ENCODE measurements at places on chromosomes 13 and 19.

GRCh38 chr13:104288496-104288895, 1222.3 kb upstream of the SLC10A2 start:
- no peak for DNase-seq

DNA sequence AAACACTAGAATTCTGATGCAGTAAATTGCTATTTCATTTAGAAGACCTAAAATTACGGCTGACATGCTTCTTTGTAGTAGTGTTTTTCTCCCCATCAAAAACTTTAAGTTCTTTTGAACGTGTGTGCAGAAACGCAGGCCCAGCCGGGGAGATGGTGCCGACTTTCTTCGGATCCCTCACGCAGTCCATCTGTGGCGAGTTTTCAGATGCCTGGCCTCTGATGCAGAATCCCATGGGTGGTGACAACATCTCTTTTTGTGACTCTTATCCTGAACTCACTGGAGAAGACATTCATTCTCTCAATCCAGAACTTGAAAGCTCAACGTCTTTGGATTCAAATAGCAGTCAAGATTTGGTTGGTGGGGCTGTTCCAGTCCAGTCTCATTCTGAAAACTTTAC, 98.3 kb downstream of the TNFRSF19 start:
- no peak for DNase-seq

DNA sequence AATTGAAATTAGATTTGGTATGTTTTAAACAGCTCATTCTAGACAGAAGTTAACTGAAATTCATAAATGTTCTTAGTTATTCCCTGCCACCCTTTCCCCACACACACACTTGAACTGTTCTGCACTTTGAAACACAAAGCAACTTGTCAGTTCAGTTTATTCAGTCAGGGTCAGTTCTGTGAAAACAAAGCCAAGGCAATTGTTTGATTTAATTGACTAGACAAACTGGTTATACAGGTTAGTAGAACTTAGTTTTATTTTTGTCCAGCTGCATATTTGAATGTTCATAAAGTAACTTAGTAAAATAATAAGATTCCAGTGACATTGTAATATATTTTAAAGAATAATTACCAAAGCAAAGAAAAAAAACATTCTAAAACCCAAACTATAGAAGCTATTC, 98.3 kb upstream of the KLF5 start:
- DNase-seq = no peak

DNA sequence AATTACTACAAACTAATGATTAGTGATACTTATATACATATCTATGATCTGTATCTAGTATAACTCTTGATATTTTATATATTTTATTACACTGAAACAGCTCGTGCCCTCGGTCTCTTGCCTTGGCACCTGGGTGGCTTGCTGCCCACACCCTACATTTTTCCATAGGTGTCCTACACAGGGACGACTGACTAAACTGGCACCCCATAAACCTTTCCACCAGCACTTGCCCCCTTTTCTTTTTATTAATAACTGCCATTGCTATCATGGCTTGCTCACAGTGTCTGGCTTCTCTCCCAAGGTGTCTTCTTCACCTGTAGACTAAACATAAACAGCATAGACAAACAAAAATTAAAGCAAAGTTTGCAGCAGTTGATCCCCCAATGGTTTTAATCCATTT, 30.4 kb downstream of the CLEC4M start:
- no peak for DNase-seq

DNA sequence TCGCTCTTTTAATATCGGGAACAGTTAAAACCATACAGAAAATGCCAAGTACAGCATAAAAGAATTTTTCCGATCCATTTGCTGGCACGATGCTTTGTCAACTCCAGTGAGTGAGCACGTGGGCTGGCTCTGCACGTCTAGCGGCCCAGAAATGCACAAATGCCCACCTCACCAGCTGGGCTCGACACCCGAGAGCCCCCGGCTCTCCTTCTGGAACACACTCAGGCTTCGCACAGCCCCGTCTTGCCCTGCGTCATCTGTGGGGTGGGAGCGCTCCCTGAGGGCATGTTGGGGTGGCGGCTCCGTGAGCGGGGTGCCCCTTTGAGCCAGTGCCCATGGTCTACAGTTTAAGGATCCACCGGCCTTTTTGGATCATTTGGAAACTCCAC, 24.5 kb downstream of the ATP4B start:
- DNase-seq = no peak

DNA sequence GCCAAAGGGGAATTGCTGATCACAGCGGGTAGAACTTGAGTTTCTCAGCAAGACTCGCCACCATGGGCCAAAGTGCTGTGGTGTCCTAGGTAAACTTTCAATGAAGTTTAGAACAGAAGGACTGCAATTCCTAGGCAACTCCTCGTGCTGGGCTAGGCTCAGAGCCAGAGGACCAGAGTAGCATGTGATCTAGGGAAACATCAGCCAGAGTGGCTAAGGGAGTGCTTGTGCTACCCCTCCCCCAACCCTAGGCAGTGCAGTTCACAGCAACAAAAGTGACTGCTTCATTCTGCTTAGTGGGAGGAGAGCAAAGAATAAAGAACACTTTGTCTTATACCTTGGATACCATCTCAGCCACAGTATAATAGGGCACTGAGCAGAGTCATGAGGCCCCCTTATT, 1658.6 kb upstream of the MIR17HG start:
- DNase-seq = no peak

DNA sequence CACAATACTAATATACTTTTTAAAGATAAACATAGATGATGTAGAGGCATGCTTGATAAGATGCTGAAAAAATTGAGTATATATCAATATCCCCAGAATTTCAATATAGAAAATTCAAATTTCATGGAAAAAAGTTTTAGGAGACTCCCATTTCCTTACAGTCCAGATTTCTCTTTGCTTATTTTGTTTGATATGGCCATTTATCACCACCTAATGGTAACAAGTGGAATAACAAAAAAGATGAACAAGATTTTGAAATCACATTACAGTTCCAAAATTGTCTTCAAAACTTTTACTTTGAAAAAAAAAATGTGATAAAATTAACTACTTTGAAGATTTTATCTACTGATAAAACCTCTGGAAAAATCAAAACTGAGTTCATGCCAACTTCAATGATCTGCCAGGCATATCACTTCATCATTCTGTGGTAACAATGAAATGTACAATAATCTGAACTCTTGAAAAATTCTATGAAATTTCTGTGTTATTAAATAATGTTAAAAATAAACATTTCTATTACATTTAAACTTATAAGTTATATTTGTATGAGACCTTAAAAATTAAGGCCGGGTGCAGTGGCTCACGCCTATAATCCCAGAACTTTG, 17.5 kb downstream of the MIPEP start:
- DNase-seq = peak; percentile 18

- DNase-seq = no peak
Observed at GRCh38 chr13:51223560-51224270, 1.5 kb downstream of the FAM124A start.

DNA sequence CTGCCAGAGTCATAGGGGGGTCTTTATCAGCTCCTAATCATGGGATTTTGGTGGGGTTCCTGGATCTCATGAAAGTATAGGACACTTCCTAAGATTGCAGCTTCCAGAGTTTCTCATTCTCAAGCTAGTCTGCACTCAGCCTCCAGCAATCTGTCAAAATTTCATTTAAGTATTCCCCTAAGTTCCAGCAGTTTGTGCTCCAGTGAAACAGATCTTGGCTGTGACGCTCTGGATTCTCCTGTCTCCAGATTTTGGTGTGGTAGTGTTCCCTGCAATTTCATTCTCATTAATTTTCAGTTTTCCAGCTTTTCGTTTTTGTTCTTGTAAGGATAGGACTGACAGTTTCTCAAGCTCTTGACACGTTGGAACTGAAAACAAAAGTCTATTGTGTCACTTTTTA, 908.9 kb upstream of the MIR17HG start:
- no peak for DNase-seq

- no peak for DNase-seq
Observed at GRCh38 chr13:22110368-22110767, 439.5 kb downstream of the FGF9 start.

All from CD4-positive, alpha-beta memory T cell (primary cell).